ENCODE measurements at places on chromosomes 3 and 15. TPM values are rescaled to one million over a fixed set of nuclear protein-coding genes. Genes with fewer than 3 reads are reported as not detected.

DNA sequence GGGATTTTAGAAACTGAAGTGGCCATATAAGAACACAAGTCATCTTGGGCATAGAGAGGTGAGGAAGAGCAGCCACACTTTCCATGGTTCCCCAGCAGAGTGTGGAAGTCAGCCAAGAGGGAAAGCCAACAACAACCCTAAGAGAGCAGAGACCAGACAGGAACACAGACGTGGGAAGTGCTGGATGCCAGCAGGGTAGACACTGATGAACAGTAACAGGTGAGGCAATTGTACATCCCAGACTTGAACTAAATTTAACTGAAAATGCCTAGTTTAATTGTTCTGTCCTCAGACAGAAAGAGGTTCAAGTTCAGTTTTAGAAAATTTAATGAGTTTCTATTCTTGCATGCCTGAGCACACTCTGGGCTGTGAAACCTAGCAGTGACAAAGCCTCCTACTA lies 212.1 kb downstream of the ATP8B4 start:
- H3K4me3 ChIP-seq, result no peak overlapping the region
- no peak for DNase-seq
- no peaks in the 10 kb centered on the region for H3K27me3 ChIP-seq
- H3K4me1 ChIP-seq, result no peaks in the 10 kb centered on the region
- peaks cover 38% of the 10 kb centered on the region for H3K36me3 ChIP-seq
- peak overlapping the region; percentile 49 for H3K27ac ChIP-seq

- no peak overlapping the region for H3K4me3 ChIP-seq
- no peak for DNase-seq
- no peaks in the 10 kb centered on the region for H3K36me3 ChIP-seq
- no peaks in the 10 kb centered on the region for H3K4me1 ChIP-seq
- H3K27ac ChIP-seq, result no peak overlapping the region
Measured at GRCh38 chr15:60070838-60071493, 66.9 kb downstream of the FOXB1 start.

DNA sequence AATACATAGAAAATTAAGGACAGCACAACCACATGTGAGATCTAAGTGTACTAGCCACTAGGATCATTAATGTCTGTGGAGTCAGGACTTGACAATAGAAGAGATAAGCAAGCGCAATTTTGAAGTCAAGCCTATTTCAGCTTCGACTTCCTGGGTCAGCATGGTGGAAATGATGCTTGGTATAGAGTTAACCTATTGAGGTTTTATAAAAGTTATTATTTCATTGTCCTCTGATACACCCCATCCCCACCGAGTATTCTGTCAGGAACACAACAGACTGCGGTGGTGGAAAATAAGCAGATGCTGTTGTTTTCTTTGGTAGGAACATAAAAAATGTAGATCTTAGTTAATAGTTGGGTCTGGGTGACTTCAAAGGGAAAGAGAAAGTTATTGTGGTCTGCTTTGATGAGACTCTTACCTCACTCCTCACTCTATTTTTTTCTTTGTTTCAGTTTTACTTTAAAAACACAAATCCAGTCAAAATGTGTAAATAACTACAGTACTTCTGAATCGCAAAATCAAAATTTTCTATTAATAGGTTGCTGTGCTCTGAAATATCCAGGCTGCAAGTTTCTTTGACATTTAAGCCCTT lies 82.1 kb downstream of the IL5RA start:
- H3K36me3 ChIP-seq, result no peaks in the 10 kb centered on the region
- H3K27me3 ChIP-seq, result no peaks in the 10 kb centered on the region
- H3K4me1 ChIP-seq, result no peaks in the 10 kb centered on the region
- H3K4me3 ChIP-seq, result no peak overlapping the region
- no peak overlapping the region for H3K27ac ChIP-seq

- H3K4me3 ChIP-seq, result no peak overlapping the region
- no peak for DNase-seq
- H3K36me3 ChIP-seq, result no peaks in the 10 kb centered on the region
- H3K4me1 ChIP-seq, result no peaks in the 10 kb centered on the region
Measured at GRCh38 chr3:133362539-133362938, 37.3 kb upstream of the BFSP2 start.

DNA sequence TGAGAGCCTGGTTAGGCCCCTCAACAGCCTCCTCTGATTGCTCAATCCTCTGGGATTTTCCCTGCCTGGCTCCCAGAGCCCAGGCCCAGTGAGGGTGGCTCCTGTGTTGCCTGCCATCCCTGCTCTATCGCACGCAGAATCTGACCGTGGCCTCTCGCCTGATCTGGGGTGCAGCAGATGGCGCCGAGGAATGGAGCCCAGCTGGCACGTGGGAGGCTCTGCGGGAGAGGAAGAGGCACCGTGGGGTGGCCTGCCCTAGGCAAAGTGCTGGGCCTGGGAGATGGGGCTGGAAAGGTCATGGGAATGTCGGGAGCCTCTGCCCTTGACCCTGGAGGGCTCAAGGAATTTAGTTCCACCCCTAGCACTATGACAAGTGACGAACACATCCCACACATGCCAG lies 10.3 kb downstream of the SV2B start:
- no peak for DNase-seq
- H3K27ac ChIP-seq, result no peak overlapping the region
- H3K4me1 ChIP-seq, result no peaks in the 10 kb centered on the region
- no peaks in the 10 kb centered on the region for H3K36me3 ChIP-seq
- no peak overlapping the region for H3K4me3 ChIP-seq

DNA sequence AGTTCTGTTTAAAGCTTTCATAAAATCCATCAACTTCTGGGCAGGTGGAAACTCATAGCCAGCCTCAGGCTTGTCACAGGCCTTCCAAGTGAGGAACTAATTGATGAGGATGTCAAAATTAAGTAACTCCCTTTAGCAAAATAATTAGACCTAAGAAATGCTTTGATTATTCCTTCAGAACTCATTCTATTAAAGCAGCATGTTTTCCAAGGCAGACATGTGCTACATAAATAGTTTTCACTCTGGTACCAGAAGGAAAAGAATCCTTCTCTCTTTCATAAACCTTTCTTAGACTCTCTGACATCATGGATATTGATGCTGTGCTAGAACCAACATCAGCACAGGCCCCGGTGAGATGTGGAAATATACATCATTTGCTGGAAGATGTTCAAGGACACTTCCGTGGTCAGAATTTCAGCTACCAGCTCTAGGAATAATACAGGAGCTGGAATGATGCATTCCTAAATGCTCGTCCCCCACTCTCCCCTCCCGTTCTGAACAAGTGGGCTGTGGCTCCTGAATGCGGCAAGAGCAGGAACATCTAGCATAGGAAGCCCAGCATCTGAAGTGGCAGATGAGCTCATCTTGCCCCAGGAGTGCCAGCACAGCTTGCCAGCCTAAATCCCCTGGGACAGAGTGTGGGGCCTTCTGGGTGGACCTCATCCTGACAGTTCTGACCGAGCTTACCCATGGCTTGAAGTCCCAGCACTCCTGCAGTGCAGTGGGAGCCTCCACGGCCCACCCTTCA lies 82.4 kb downstream of the WWTR1 start:
- H3K27ac ChIP-seq, result no peak overlapping the region
- H3K27me3 ChIP-seq, result peaks cover 61% of the 10 kb centered on the region
- no peak for DNase-seq
- H3K4me3 ChIP-seq, result no peak overlapping the region
- no peaks in the 10 kb centered on the region for H3K4me1 ChIP-seq

DNA sequence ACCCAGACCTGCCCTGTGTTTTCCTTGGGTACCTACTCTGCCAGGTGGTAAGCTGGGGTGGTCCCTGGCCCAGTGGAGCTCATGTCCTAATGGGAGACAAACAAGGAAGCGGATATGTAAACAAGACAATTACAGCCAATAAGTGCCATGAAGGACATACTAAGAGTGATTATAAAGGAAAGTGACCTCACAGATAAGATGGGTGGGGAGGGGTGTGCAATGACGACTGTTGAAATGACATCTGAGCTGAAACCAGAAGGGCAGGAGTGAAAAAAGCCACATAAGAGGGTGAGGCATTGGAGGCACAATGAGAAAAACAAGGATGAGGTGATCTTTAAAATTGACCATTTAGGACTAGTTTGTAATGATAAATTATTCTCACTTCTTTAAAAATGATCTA lies 336.2 kb upstream of the IL12A start:
- H3K36me3 ChIP-seq, result no peaks in the 10 kb centered on the region
- H3K27ac ChIP-seq, result no peak overlapping the region
- no peak overlapping the region for H3K4me3 ChIP-seq
- no peaks in the 10 kb centered on the region for H3K4me1 ChIP-seq

GRCh38 chr15:86556396-86557017 lies 476.8 kb downstream of the AGBL1 start:
- DNase-seq, result no peak
- H3K4me3 ChIP-seq, result no peak overlapping the region
- H3K4me1 ChIP-seq, result no peaks in the 10 kb centered on the region

DNA sequence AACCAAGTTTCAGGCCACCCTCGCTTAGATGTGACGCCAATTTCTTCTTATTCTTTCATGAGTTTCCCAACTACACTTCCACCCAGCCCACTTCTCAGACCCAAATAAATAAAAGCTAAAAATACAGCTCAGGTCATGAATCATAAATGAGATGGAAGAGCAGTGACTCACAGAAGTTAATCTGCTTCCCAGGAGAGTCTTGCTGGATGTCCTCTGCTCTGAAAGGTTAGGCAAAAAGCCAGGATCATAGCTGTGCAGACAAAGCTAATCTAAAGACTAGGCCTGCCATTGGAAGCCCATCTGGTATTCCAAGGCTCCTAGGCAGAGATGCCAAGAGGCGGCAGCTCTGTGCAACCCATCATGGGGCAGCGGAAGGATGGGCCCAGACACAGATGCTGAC lies 24.1 kb downstream of the SHC4 start:
- no peaks in the 10 kb centered on the region for H3K36me3 ChIP-seq
- H3K27ac ChIP-seq, result no peak overlapping the region
- H3K27me3 ChIP-seq, result no peaks in the 10 kb centered on the region
- H3K4me3 ChIP-seq, result no peak overlapping the region
- no peaks in the 10 kb centered on the region for H3K4me1 ChIP-seq

GRCh38 chr15:38600236-38600635 lies 35.6 kb upstream of the RASGRP1 start:
- no peaks in the 10 kb centered on the region for H3K36me3 ChIP-seq
- no peak overlapping the region for H3K27ac ChIP-seq
- H3K27me3 ChIP-seq, result no peaks in the 10 kb centered on the region
- H3K4me3 ChIP-seq, result no peak overlapping the region
- H3K4me1 ChIP-seq, result no peaks in the 10 kb centered on the region
- DNase-seq, result no peak

- no peaks in the 10 kb centered on the region for H3K4me1 ChIP-seq
- H3K36me3 ChIP-seq, result no peaks in the 10 kb centered on the region
- DNase-seq, result no peak
- no peak overlapping the region for H3K4me3 ChIP-seq
Measured at GRCh38 chr3:75951941-75952340, 166.6 kb upstream of the ZNF717 start.

- H3K27me3 ChIP-seq, result no peaks in the 10 kb centered on the region
- H3K4me3 ChIP-seq, result no peak overlapping the region
- DNase-seq, result no peak
- H3K36me3 ChIP-seq, result no peaks in the 10 kb centered on the region
- H3K27ac ChIP-seq, result no peak overlapping the region
Measured at GRCh38 chr3:15903759-15904720, 106.3 kb upstream of the ANKRD28 start.

GRCh38 chr3:125152951-125153350 lies 59.6 kb downstream of the SLC12A8 start:
- no peak for DNase-seq
- no peak overlapping the region for H3K27ac ChIP-seq
- H3K4me3 ChIP-seq, result no peak overlapping the region
- peaks cover 43% of the 10 kb centered on the region for H3K4me1 ChIP-seq
- no peaks in the 10 kb centered on the region for H3K36me3 ChIP-seq

- H3K4me1 ChIP-seq, result peaks cover 19% of the 10 kb centered on the region
- DNase-seq, result no peak
- no peak overlapping the region for H3K27ac ChIP-seq
- H3K36me3 ChIP-seq, result no peaks in the 10 kb centered on the region
Measured at GRCh38 chr15:96359616-96360521, 29.4 kb downstream of the NR2F2 start.

- no peak overlapping the region for H3K4me3 ChIP-seq
- no peaks in the 10 kb centered on the region for H3K36me3 ChIP-seq
- no peak for DNase-seq
- H3K27me3 ChIP-seq, result no peaks in the 10 kb centered on the region
- H3K27ac ChIP-seq, result peak overlapping the region; percentile 4
- H3K4me1 ChIP-seq, result peaks cover 46% of the 10 kb centered on the region
Measured at GRCh38 chr15:69603369-69604071, 150.9 kb downstream of the RPLP1 start.

GRCh38 chr3:175208326-175208725 lies 349.2 kb downstream of the NAALADL2 start:
- no peaks in the 10 kb centered on the region for H3K27me3 ChIP-seq
- H3K4me1 ChIP-seq, result no peaks in the 10 kb centered on the region
- no peak for DNase-seq
- no peak overlapping the region for H3K27ac ChIP-seq
- H3K36me3 ChIP-seq, result no peaks in the 10 kb centered on the region
- H3K4me3 ChIP-seq, result no peak overlapping the region

GRCh38 chr3:106231086-106231485 lies 362.3 kb upstream of the CBLB start:
- no peak for DNase-seq
- no peaks in the 10 kb centered on the region for H3K4me1 ChIP-seq
- no peaks in the 10 kb centered on the region for H3K36me3 ChIP-seq

DNA sequence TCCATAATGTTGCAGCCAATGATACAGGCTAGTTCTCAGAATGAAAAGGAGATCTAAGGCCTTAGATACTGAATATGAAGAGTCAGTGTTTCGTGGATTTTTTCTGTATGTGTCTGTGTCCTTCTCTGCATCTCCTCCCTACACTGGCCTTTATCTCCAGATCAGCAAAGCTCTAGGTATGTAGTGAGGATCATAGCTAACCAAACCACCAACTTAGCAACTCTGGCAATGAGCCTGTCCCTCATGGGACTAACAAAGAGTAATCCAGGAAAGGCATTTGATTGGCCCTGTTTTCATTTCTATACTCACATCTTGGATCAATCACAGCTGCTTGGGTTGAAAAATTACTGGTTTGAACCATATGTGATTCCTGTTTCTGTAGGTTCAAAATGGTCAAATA lies 18.6 kb upstream of the CNTN3 start:
- no peak overlapping the region for H3K4me3 ChIP-seq
- no peak for DNase-seq
- H3K27ac ChIP-seq, result no peak overlapping the region
- no peaks in the 10 kb centered on the region for H3K4me1 ChIP-seq

GRCh38 chr3:41836360-41837134 lies 125.4 kb downstream of the ULK4 start:
- no peak overlapping the region for H3K27ac ChIP-seq
- H3K4me1 ChIP-seq, result no peaks in the 10 kb centered on the region
- no peak overlapping the region for H3K4me3 ChIP-seq
- H3K36me3 ChIP-seq, result no peaks in the 10 kb centered on the region
- DNase-seq, result no peak

UMPS gene
- 13.5 TPM for polyA plus RNA-seq

MKRN3 gene
- polyA plus RNA-seq, result 0.33 TPM

RBPMS2 gene
- polyA plus RNA-seq, result not detected

TNFSF10 gene
- polyA plus RNA-seq, result 293 TPM

CIP2A gene
- 5.0 TPM for polyA plus RNA-seq

P2RY12 gene
- 3.0 TPM for polyA plus RNA-seq

NRG4 gene
- 0.20 TPM for polyA plus RNA-seq

NOX5 gene
- not detected for polyA plus RNA-seq

ZNF80 gene
- not detected for polyA plus RNA-seq

A4GNT gene
- not detected for polyA plus RNA-seq
